ENCODE measurements at places on chromosomes 6 and 20.
A peak's percentile ranks its signal among the peaks of the same experiment; 100 is the strongest.

DNA sequence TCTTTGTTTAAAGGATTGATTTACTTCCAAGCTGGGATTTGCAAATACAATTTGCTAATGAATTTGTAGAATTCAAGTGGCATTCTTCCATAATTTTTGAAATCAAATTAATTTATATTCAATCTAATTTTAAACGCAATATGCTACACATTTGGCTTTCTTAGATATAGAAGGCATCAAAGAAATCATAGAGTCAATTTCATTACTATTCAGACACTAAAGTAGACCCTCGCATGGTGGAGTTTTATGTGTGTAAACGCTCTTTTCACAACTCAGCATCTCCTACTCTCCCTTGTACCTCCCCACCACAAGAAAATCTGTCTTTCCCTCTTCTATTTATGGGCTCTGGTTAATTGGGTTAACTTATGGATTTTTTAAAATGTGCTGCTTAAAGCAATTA, 144.3 kb downstream of the DOK5 start:
- DNase-seq: no peak

DNA sequence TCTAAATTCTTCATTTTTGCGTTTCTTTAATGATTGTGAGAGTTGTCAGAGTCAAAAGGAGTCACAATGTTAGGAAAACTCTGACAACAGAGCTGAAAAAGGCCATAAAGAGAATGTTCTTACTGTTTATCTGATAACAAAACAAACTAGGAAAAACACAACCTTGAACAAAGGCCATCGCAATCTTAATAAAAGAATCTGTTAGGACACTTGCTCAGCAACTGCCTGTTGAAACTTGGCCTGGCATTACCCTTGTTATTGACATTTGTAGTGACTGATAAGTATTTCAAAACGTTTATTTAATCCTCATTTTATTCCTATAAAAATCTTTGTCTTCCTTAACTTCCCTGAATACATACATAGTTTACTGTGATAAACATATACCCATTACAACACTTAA, 15.7 kb downstream of the GSTA1 start:
- DNase-seq: no peak

GRCh38 chr20:61052195-61052750, 199.8 kb upstream of the CDH4 start:
- no peak for DNase-seq

- no peak for DNase-seq
Measured at GRCh38 chr20:25204550-25205276, 9.2 kb downstream of the ENTPD6 start.

DNA sequence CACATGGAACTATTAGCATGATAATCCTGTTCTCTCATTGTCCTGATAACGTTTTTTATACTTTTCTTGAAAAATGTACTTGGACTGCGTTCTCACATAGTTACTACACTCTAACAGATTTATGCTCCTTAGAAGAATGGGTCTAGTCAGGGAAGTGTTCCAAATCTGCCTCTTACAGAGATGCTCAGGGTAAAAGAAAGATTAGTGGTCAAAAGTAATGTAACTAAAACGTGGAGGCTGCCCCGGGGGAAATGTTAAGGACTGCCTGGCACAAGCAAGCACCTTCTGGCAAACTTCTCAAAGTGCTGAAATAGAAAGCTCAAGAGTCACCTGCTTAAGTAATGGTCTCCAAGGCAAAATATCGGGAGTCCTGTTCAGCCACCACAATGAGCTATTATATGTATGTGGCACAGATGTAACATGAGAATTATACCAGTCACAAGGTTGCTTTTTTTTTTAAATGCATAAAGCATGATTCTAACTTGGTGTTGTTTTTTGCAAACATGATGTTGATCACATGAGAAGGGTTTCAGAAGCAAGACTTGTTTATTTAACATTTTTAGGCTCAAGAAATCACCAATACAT, 244.5 kb upstream of the JARID2 start:
- no peak for DNase-seq

DNA sequence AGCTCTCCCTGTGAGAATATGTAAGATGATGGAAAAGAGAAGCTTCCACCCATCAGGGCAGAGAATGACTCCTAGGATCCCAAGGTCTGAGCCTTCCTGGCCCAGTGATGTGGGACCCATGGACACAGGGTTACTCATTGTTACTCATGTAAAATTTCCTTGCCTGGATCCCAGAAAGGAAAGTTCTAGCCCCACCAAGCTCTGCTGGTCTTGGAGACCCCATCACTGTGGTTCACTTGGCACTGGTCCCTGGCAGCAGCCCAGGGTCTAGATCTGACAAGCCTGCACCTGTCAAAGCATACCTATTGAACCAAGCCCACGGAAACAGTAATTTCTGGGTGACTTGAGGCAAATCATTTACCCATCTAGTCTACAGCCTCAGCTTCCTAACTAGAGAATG, 22.1 kb downstream of the MDGA1 start:
- DNase-seq: no peak

GRCh38 chr20:54173653-54174456, at the start of gene CYP24A1:
Gene CYP24A1, minus strand, starts transcription at chr20:54173986. Its CDS starts 407 bp downstream, at chr20:54173579.
- DNase-seq: peak; percentile 36

- no peak for DNase-seq
Measured at GRCh38 chr6:24401458-24401857, 1.3 kb upstream of the MRS2 start.

GRCh38 chr20:49570828-49571552, 3.1 kb upstream of the PTGIS start:
- no peak for DNase-seq

- DNase-seq: no peak
Measured at GRCh38 chr20:54218470-54218869, 10.6 kb downstream of the PFDN4 start.

DNA sequence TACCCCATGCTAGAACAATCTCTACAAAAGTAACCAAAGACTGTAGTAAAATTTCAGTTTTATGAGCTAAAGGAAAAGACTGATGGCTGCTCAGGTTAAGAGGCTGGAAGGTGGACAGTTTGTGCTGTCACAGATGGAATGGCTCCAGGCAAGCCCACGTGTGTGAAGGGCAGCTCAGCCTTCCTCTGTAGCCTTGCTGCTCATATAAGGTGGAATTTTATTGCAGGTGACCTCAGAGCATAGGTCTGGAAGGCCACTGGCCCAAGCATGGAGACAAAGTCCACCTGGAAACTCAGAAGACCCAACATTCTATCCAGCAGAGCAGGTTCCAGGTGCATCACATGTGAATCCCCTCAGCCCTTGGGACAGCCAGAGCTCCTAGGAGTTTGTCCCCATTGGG, 53.6 kb downstream of the KAT14 start:
- no peak for DNase-seq

- DNase-seq: no peak
Measured at GRCh38 chr20:49937027-49937929, 1.1 kb downstream of the RNF114 start.

- no peak for DNase-seq
Measured at GRCh38 chr6:37690964-37691735, 6.5 kb downstream of the MDGA1 start.

- DNase-seq: no peak
Measured at GRCh38 chr6:43290905-43291355, 7.1 kb upstream of the SLC22A7 start.

- DNase-seq: no peak
Measured at GRCh38 chr6:140977403-140977802, 1155.3 kb upstream of the GJE1 start.

DNA sequence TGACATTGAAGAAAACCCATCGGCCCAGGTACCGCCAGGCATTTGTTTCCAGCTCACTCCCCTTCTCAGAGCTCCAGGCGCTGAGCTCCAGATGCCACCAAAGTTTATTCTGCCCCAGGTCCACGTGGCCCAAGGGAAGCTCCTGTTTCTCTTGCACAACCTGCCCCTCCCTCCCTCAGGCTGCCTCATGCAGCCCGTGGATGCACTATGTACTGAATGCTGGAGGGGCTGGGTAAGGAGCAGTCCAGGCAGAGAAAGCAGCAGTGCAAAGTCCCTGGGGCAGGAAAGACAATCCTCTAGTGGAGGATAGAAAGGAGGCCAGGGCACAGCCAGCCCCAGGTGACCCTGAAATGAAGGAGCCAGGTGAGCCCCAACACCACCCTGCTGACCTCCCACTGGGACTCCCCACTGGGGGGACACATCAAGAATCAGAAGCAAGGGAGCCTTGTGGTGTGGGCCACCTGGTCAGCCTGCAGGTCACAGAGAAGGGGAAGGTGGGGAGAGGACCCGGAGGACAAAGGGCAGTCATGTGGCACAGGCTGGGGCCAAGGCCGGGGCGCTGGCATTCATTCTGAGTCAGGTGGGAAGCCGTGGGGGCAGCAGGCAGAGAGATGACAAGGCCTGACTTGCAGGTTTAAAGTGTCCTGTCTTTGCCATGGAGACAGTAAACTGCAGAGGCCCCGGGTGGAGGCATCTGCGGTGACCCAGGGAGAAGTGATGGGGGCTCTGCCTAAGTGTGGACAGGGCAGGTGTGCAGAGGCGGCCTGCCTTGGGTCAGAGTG, 230.1 kb downstream of the PREX1 start:
- DNase-seq: no peak

- DNase-seq: no peak
Measured at GRCh38 chr6:1137849-1138248, 174.0 kb upstream of the FOXQ1 start.

DNA sequence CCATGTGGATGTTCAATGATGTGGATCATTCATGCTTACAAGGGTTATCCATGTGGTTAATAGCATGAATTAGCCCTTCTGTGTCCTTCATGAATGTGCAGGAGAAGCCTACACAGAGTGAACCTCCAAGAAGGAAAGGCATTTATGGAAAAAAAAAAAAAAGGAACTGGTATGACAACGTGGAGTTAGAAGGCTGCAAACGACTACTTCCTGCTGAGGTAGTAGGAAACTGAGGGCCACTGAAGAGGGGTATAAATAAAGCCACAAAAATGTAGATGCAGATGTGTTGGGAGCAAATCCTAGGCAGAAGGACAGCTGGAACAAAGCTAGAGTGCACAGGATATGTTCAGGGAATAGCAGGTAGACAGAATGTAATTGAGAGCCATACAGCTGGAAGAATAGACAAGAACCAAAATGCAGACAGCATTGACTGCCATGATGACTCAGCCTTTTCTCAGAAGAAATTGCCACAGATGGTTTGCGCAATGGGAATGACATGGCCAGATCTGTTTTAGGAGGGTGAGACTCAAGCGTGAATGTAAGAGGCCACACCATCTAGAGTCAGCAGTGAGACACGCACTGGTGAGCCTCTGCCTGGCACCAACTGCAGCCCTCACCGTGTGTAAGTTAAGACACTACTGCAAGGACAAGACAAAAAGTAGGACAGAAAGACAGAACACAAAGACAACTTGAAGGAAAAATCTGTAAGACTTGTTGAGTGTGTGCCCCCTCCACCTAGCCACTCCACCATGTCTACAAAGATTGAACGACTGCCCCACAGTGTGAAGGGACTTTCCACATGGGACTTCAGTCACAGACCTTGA, 79.8 kb downstream of the KIF13A start:
- peak; percentile 81 for DNase-seq

DNA sequence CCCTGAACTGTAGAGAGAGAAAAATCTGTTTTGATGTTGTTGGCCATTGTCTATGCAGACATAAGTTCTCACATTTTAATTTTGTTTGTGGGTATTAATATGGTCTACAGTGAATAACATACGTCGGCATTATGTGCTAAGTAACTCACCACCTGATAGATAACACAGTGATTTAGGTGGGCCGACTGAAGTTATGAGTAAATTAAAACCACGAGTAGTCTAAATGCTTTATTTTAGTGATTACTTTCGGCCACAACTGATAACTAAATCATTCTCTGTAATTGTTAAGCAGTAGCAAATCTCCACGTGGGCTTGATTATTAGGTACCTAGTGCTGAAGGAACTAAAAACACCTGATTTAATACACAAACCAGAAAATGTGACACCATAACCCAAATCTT, 1.1 kb downstream of the DOP1A start:
- DNase-seq: no peak

DNA sequence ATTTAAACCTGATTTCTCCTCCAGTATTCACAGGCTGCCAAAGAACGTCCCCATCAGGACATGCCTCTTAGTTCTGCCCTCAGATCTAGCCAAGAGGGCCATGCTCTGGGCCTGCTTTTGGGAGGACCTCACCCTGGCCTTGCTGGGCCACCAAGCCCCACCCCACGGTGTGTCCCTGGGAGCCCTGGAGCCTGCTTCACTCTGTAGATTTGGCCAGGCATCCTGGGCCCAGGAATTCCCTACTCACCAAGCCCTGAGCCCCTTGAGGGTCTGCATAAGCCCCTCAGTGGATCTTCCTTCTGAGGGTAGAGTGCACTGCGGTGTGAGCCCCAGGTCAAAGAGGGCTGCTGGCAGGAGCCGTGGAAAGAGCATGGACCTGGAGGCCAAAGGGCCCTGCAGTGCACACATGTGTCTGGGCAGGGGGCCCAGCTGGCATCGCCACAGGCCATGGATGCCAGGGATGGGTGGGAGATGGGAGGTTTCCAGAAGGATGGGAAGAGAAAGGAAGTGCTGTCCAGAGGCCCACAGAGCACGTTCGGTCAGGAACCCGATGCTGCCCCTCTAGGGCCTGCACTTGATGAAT, 98.0 kb downstream of the DACT2 start:
- DNase-seq: no peak

DNA sequence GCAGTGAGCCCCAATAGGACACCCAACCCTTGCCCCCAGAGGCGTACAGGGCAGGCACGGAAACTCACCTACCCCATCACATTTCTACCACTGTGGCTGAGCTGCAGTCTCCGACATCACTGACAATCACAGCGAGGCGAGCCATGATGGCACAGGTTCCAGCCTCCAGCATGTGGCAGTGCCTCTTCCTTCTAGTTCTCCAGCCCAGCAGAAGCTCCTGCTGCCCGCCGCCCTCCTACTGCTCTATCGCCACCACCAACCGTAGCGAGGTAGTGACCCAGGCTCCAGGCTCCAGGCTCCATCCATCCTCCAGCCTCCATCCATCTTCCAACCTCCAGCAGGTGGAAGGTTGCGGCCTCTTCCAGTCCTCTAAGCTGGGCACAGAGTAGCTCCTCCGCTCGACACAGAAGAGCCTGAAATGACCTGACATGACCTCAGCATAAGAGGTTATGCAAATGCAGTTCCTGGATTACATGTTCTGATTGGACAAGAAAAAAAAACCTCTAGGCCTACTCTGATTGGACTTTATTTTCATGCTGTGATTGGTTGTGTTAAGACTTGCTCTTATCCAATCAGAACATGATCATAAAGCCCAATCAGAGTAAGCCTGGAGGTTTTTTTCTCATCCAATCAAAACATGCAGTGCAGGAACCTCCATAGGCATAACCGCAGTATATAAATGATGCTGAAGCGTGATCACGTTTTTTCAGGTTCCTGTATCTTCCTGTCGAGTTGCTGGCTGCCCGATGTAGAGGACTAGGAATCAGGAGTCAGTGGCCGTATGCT, 438.9 kb upstream of the ZNF337 start:
- DNase-seq: no peak

GRCh38 chr20:37344506-37345338, 1.2 kb upstream of the SRC start:
- DNase-seq: no peak
